Activated naive CD8-positive, alpha-beta T cell treated with anti-CD3 and anti-CD28 coated beads, Interleukin-2, amount 50 U/mL, for 16 hours (primary cell): ENCODE measurements at places on chromosomes 7 and 10.
A peak's percentile ranks its signal among the peaks of the same experiment; 100 is the strongest.

DNA sequence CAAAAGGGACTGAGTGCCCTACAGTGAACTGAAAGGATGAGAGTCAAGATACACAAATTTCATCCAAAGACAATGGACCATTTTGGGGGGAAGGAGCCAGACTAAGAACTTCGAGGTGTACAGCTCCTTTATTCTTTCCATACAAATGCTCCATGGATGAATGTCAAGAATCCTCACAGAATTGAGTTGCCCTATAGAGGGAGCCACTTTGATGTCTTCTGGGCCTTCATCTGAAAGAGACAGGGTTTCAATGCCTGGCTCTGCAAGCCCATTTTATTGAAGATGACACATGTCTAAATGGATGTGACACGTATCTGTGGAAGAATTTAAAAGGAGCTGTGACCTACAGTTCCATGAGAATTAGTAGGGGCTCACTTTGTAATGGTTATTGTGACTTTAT, 32.0 kb upstream of the NRG3 start:
- DNase-seq, result no peak

GRCh38 chr7:37083311-37084096, 359.2 kb upstream of the AOAH start:
- DNase-seq, result no peak

- DNase-seq, result no peak
These were observed 63.7 kb downstream of the TACC2 start for GRCh38 chr10:122052701-122053100.

DNA sequence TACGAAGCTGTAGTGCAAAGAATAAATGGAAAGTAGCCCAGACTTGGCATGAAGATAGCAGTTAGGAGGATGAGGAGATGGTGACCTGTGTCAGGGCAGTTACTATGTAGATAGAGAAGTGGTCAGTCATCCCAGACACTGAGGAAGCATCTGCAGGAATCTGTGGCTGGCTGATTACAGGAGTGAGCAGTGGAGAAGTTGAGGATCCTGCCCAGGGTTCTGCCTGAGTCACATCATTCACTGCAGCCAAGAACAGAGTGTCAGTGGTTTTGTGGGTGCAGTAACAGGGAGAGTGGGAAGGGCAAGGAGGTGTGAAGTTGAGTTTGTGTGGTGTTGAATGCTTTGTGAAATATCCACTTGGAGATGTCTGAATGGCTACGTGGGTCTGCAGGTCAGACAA, 676.4 kb upstream of the NRP1 start:
- no peak for DNase-seq

- no peak for DNase-seq
These were observed 58.1 kb downstream of the POLL start for GRCh38 chr10:101529725-101530553.

- no peak for DNase-seq
These were observed 106.8 kb downstream of the APBB1IP start for GRCh38 chr10:26544932-26545331.

DNA sequence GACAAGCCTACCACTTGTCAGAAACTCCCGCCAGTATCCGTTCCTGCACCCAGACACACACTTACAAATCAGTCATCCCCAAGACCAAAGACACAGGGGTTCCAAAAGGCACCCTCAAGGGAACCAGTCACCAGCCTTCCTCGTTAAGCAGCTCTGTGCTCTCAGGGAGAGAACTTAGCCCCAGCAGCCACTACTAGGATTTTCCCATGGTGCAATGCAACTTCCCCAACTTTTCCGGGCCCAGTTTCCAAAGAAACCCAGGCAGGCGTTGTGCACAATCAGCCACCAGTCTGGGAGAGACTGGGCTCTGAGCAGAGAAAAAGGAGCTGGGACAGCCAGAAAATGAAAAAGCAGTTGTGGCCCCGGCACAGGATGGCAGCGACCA, 1.2 kb downstream of the DLG5 start:
- no peak for DNase-seq

DNA sequence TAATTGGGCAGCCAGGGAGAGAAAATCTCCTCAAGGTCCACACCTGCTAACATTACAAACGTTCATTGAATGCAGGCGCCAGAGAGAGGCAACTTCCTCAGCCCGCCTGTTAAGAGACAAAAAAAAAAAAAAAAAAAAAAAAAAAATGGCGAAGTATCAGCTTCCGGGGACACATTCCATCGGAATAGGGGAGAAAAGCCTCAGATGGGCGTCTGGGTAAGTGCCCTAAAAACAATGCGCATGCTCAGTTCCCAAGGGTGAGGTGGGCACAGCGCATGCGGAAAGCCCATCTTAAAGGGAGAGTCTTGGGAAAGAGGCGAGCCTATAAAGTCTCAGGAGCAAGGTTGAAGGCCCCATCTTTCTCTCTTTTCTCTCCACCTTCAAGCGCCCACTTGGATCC, 1139.7 kb upstream of the CELF2 start:
- DNase-seq, result no peak

GRCh38 chr10:24722131-24722675, 1.5 kb downstream of the ARHGAP21 start:
- no peak for DNase-seq

GRCh38 chr10:69687426-69687825, 57.4 kb downstream of the FAM241B start:
- no peak for DNase-seq

- DNase-seq, result no peak
These were observed at the start of gene SMARCD3 for GRCh38 chr7:151248346-151249033. TSS of gene SMARCD3 (minus strand) at chr7:151248694. CDS start at chr7:151248562, 132 bp downstream.

- DNase-seq, result no peak
These were observed at the start of gene SFRP5 for GRCh38 chr10:97771913-97772823. TSS of gene SFRP5 (minus strand) at chr10:97771999. CDS start at chr10:97771833, 166 bp downstream.

GRCh38 chr10:122671355-122671754, 28.3 kb downstream of the C10orf120 start:
- no peak for DNase-seq

DNA sequence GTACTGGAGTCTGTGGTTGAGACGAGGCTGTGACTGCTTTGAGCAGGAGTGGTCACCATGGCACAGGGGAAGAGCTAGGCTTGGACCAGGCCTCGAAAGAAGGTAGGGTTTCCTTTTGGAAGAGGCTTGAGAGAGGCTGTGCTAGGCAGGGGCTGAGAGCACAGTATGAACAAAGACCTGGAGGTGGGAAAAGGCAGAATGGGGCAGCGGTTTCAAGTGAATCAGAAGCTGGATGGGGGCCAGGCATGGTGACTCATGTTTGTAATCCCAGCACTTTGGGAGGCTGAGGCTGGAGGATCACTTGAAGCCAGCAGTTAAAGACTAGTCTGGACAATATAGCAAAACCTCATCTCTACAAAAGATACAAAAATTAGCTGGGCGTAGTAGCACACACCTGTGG, 65.9 kb downstream of the CLIP2 start:
- no peak for DNase-seq

GRCh38 chr10:104323760-104324201, 14.5 kb downstream of the ITPRIP start:
- DNase-seq, result no peak

GRCh38 chr7:101321491-101322401, at the start of gene IFT22:
TSS of gene IFT22 (minus strand) at chr7:101321812. CDS start at chr7:101321709, 103 bp downstream.
- peak; percentile 71 for DNase-seq
